ENCODE measurements at places on chromosomes 16 and 17. TPM values are rescaled to one million over a fixed set of nuclear protein-coding genes. Genes with fewer than 3 reads are reported as not detected.
A peak's percentile ranks its signal among the peaks of the same experiment; 100 is the strongest.

The MYADML2 gene
- total RNA-seq: not detected

The KCNH6 gene
- not detected for total RNA-seq

The ARHGAP23 gene
- total RNA-seq: 21.0 TPM

The SGCA gene
- total RNA-seq: 27.3 TPM

The SULT1A2 gene
- total RNA-seq: not detected

The PRR15L gene
- total RNA-seq: not detected

The MRPL12 gene
- 35.7 TPM for total RNA-seq

The TTLL6 gene
- total RNA-seq: not detected

The SOX9 gene
- total RNA-seq: 0.49 TPM

The MPG gene
- total RNA-seq: 87.2 TPM

GRCh38 chr17:35129973-35130351 is 8.5 kb downstream of the FNDC8 start:
- no peak for DNase-seq

GRCh38 chr16:88392616-88393015 is 9.9 kb downstream of the ZNF469 start:
- no peak for DNase-seq

- no peak for DNase-seq
Measured at GRCh38 chr17:42667088-42667951, 8.2 kb downstream of the TUBG2 start.

GRCh38 chr16:55155815-55156214 is 168.2 kb upstream of the IRX6 start:
- no peak for DNase-seq

- DNase-seq: no peak
Measured at GRCh38 chr16:3492356-3492755, 2.9 kb downstream of the C16orf90 start.

- DNase-seq: no peak
Measured at GRCh38 chr16:54446639-54447038, 160.1 kb upstream of the IRX3 start.

GRCh38 chr16:74931445-74931844 is 53.5 kb downstream of the WDR59 start:
- no peak for DNase-seq

GRCh38 chr17:3582915-3583314 is 25.3 kb upstream of the TRPV3 start:
- DNase-seq: no peak

DNA sequence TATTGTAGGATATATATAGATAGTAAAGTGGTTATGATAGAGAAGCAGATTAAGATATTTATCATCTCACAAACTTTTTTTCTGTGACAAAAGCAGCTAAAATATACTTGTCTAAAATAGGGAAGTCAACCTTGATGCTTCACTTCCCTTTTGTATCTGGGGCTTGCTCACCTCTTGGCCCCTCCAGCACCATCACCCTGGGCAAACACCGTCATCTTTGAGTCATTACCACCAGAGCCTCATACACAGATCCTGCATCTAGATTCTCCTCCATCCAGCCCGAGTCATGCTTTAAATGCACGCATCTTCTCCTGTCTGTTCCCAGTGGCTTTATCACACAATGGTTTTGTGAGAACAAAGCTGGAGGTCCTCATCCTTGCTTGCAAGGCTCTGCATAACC is 1062.7 kb upstream of the EEF2KMT start:
- DNase-seq: no peak

DNA sequence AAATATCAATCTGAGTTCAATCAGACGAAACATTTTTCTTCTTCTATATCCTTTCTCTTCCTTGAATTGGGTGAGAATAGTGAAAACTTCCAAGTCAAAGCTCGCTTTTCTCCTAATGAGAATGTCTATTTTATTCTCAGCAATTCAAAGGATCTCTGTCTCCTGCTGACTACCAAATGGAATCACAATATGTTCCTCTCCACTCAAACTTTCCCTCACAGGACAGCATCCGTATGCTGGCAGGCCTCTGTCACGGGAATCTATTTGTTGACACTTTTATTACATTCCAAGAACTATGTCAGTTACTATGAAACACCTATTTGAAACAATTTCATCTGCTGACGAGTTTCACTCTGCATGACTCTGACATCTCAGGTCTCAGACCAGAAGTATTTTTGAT is 1196.6 kb downstream of the CDH11 start:
- DNase-seq: no peak

GRCh38 chr17:65198653-65199382 is 61.6 kb downstream of the RGS9 start:
- no peak for DNase-seq

GRCh38 chr16:81008505-81008789 is 1.4 kb downstream of the CENPN start:
- no peak for DNase-seq

- no peak for DNase-seq
Measured at GRCh38 chr17:37305406-37305905, 70.3 kb upstream of the C17orf78 start.

GRCh38 chr17:77455111-77455890 is 314.5 kb downstream of the SEC14L1 start:
- DNase-seq: no peak

DNA sequence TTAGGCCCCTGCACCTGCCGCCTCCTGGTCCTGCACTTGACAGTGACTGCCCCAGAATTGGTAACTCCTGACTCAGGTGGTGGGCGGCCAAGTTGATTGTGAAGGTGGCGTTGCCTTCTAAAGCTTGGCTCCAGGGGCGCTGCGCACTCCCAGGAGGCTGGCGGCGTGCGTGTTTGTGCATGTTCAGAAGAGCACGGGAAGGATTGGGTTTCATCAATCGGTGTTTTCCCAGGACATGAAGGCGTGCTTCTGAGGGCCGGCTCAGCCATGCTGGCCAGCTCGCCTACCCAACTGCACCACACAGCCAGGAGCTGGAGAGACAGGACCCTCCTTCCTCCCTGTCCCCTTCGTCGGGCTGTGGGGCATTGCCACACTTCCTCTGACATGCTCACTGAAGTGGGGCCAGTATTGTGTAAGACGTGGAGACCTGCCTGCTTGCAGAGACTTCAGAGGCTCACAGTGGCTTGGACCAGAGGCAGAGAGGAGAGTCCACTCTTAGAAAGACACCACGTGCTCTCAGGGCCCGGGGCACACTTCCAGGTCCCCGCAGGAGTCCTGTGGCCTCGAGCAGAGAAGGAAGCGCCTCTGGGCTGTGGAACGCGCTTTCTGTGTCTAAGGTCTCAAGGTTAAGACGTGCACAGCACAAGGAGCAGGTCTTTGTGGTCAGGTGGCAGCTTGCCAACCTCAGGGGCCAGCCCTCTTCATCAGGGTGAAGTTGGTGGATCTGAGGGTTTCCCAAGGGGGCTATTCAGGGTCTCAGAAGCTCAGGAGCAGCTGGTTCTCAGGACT is 2.8 kb downstream of the RAB40C start:
- DNase-seq: peak; percentile 77

DNA sequence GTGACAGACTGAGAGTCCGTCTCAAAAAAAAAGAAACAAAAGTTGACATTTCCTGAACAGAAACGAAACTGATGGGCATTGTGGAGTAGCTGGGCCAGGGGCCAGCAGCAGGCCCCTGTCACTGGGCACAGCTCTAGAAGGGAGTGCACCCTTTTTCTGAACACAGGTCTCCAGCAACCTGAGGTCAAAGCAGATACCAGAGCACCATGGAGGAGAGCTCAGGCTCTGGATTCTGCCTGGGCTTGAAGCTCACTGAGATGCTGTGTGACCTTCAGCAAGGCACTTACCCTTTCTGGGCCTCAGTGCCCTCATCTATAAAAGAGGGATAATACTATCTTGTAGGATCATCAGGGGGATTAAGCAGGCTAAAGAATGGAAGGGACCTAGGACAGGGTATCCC is 5.0 kb downstream of the SBK1 start:
- DNase-seq: no peak

DNA sequence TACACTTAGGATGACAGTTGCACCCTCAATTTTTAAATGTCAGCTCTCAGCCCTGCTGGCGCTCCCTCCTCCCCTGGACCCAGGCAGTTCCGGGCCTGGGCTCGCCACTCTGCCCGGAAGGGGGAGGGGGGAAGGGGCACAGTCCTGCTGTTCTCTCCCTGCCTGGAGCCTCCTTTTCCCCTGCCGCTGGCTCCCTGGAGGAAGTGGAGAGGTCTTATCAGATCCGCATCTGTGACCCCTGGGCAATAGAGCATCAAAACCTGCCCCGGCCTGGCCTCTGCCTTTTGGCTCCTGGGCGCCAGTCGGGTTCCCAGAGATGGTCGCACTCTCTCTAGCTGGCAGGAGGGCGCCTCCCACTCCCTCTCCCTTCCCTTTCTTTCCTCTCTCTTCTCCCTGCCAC is 149.3 kb downstream of the IRF8 start:
- peak; percentile 54 for DNase-seq

Data from sigmoid colon (tissue), 7 donors.